ENCODE measurements at places on chromosomes 16 and 17. TPM values are rescaled to one million over a fixed set of nuclear protein-coding genes. Genes with fewer than 3 reads are reported as not detected.

Gene ARHGAP23
- 1.7 TPM for total RNA-seq

Gene CCL18
- not detected for total RNA-seq

Gene RBL2
- 175 TPM for total RNA-seq

Gene TAT
- total RNA-seq: not detected

Gene CHD9NB
- total RNA-seq: not detected

Gene KRT12
- not detected for total RNA-seq

Gene ARHGAP27
- total RNA-seq: 125 TPM

Gene SPAG5
- total RNA-seq: 19.3 TPM

Gene KRTAP4-3
- total RNA-seq: not detected

Gene TERB1
- total RNA-seq: 1.0 TPM

Gene TRPV3
- total RNA-seq: 7.6 TPM

Gene C16orf86
- 3.5 TPM for total RNA-seq

Gene EVPLL
- 0.28 TPM for total RNA-seq

Gene MT1E
- 0.40 TPM for total RNA-seq

Gene RND2
- total RNA-seq: 0.12 TPM

Gene GRB7
- not detected for total RNA-seq
